ENCODE measurements at places on chromosomes 1 and 21. TPM values are rescaled to one million over a fixed set of nuclear protein-coding genes. Genes with fewer than 3 reads are reported as not detected.

DNA sequence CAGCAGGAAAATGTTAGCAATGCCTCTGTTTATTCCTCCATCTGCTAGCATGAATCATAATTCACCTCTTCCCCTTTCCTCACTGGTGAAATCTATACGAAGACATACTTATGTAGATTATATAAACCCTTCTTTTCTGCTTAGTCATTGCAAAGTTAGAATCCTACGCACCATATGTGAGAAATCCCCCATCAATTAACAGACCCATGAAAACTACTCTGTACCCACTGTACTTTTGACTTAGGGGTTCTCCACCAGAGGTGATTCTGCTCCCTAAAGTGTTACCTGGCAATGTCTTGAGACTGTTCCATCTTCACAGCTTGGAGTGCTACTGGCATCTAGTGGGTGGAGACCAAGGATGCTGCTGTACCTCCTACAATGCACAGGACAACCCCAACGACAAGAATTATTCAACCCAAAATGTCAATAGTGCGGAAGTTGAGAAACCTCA is 49.6 kb upstream of the KCTD3 start:
- DNase-seq = no peak

- DNase-seq = no peak
Observed at GRCh38 chr1:198627436-198628066, 11.3 kb upstream of the PTPRC start.

GRCh38 chr1:203492082-203492747 is 1.7 kb upstream of the OPTC start:
- DNase-seq = no peak

DNA sequence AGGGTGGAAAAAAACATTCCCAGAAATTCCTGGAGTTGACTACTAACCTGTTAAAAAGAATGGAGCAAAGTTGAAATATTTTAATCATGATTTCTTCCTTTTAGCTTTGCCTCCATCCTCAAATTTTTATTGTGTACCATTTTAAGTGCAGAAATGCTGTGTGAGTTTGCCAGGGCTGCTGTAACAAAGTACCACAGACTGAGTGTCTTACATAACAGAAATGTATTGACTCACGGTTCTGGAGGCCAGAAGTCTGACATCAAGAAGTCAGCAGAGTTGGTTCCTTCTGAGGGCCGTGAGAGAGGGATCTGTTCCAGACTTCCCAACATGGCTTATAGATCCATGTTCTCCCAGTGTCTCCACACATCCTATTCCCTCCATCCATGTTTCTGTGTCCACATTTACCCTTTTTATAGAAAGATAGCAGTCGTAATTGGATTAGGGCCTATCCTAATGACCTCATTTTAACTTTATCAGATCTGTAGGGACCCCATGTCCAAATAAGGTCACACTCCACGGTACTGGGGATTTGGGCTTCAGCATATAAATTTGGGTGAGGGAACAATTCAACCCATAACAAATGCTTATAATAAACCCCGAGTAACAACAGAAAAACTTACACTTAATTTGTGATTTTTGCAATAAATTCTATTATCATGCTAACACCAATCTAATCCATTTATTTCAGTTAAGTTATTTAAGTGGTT is 12.7 kb downstream of the SNX7 start:
- no peak for DNase-seq

DNA sequence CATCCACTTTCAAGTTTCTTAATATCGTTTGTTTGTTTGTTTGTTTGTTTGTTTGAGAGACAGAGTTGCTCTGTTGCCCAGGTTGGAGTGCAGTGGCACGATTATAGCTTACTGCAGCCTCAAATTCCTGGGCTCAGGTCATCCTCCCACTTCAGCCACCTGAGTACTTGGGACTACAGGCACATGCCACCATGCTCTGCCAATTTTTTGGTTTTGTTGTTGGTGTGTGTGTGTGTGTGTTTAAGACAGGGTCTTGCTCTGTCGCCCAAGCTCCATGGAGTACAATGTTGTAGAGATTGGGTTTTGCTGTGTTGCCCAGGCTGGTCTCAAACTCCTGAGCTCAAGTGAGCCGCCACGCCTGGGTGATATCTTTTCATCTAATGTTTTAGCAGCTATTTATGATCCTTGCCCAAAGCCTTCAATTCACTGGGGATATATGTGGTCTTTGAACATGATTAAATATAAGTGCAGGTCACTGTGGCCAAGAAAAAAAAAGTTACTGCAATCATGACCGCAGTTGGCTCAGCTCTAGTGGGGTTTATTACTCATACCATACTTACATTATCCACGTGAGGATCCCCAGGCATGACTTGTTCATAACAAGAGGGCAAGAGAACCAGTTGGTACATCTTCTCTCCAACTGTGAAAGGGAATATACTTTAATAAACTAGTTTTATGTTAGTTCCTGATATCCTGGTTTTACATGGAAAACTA is 8.0 kb downstream of the RRP1B start:
- no peak for DNase-seq

DNA sequence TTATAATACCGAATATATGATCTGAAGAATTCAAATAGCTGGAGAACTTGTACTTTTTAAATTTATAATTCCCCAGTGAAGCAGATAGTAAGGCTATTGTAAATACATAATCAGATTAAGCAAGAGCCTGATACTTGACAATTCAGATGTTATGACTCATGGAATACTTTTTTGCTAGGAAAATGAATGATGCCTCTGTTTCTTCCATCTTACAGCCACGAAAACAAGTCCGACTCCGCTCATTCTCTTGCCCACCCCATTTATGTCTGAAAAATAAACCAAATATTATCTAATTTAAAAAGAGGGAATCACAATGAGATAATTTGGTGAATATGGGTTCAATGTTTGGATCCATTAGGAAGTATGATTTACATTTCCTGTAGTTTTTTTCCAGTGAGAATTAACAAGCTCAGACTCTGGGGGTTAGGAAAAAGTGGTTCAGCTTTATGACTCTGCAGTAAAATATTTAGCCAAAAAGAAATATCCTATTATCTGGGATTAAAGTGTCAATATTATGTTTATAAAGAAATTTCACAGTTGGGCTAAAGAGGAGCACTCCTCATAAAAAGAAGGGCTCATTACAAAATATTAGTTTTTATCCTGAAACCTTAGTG is 50.4 kb upstream of the DAB1 start:
- DNase-seq = no peak

GRCh38 chr21:39502631-39503030 is 50.9 kb downstream of the SH3BGR start:
- no peak for DNase-seq

- no peak for DNase-seq
Observed at GRCh38 chr1:210376836-210377372, 48.2 kb downstream of the HHAT start.

GRCh38 chr1:221865808-221866207 is 123.9 kb upstream of the DUSP10 start:
- no peak for DNase-seq

DNA sequence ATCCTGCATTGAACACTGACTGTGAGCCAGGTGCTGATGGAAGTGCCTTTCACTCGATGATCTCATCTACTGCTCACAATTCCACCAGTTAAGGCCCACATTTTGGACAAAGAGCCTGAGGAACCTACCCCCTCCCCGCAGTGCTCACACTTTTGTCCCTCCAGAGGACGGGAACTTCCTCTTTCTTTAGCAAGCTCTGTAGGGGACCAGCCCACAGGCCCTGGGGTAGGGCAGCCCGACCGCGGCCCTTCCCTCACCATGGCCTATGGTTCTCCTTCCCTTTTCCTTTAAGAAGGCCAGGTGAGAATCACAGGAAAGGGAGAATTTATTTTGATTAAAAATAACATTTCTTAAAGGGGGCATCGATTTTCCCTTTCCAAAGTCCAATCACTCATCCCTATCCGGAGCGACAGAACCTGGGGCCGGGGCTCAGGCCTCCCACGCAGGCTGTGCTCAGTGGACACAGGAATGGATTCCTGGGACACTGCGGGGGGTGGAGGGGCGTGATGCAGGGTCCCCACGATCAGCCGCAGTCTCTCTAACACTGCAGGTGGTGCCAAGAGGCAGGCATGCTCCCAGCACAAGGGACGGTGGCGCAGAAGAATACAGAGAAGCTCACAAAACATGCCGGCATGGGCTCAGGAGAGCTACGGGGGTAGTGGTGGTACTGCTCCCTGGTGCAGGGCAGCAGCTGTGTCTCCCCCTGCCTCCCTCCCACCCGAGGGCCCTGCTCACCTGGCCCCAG is 8.9 kb upstream of the KCNE1 start:
- no peak for DNase-seq

DNA sequence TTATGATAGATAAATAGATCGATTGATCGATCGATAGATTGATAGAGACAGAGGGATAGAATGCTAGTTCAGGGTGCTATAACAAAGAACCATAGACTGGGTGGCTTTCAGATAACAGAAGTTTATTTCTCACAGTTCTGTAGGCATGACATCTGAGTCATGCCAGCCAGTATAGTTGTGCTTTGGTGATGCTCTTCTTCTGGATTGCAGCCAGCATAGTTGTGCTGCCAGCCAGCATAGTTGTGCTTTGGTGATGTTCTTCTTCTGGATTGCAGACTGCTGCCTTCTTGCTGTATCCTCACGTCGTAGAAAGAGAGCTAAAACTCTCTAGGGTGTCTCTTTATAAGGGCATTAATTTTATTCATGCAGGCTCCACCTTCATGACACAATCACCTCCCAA is 860.8 kb downstream of the BRINP3 start:
- no peak for DNase-seq

GRCh38 chr1:173757666-173758065 is 42.9 kb downstream of the KLHL20 start:
- DNase-seq = no peak

Gene ATP6V1G3
- not detected for total RNA-seq

Gene C8B
- total RNA-seq = not detected

Gene IGSF9
- not detected for total RNA-seq

Gene IL6R
- total RNA-seq = 5.0 TPM

Gene EFCAB14
- 67.0 TPM for total RNA-seq

Gene COL6A2
- 1.4 TPM for total RNA-seq

Gene LRRIQ3
- total RNA-seq = 0.31 TPM

Gene NUAK2
- total RNA-seq = 1.3 TPM

Gene LRRC53
- not detected for total RNA-seq

Gene PEAR1
- 0.36 TPM for total RNA-seq

Data from activated T-helper 1 cell treated with anti-CD3 and anti-CD28 coated beads, Interleukin-12 subunit alpha, Interleukin-12 subunit beta, Interleukin-2, Interleukin-4 antibody, amounts not matched to agents 30 ng/mL and 10 ng/mL and 1 ng/mL, durations not matched to agents 14 hours and 24 hours and 36 hours (primary cell).